Kidney (tissue), 22 donors: ENCODE measurements at places on chromosomes 13 and 19. TPM values are rescaled to one million over a fixed set of nuclear protein-coding genes. Genes with fewer than 3 reads are reported as not detected.

PCDH17 gene
- 18.5 TPM for total RNA-seq

RYR1 gene
- total RNA-seq, result 2.8 TPM

LILRA1 gene
- 2.2 TPM for total RNA-seq

CYP2S1 gene
- 2.0 TPM for total RNA-seq

PSG4 gene
- 0.35 TPM for total RNA-seq

- H3K4me1 ChIP-seq, result no peaks in the 10 kb centered on the region
- H3K4me3 ChIP-seq, result no peak overlapping the region
- H3K27ac ChIP-seq, result no peak overlapping the region
- DNase-seq, result no peak
- no peaks in the 10 kb centered on the region for H3K27me3 ChIP-seq
Observed at GRCh38 chr13:51881296-51881695, 19.5 kb downstream of the CCDC70 start.

DNA sequence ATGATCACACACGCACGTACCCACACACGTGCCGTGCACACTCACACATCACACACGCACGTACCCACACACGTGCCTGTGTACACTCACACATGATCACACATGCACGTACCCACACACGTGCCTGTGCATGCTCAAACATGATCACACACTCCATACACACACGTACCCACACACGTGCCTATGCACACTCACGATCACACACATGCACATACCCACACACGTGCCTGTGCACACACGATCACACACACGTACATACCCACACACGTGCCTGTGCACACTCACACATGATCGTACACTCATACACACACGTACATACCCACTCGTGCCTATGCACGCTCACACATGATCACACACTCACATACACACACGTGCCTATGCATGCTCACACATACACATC is 86.8 kb downstream of the RAB20 start:
- DNase-seq, result no peak
- H3K4me3 ChIP-seq, result no peak overlapping the region
- H3K36me3 ChIP-seq, result peaks cover 48% of the 10 kb centered on the region
- H3K27ac ChIP-seq, result no peak overlapping the region
- H3K4me1 ChIP-seq, result peaks cover 8% of the 10 kb centered on the region

DNA sequence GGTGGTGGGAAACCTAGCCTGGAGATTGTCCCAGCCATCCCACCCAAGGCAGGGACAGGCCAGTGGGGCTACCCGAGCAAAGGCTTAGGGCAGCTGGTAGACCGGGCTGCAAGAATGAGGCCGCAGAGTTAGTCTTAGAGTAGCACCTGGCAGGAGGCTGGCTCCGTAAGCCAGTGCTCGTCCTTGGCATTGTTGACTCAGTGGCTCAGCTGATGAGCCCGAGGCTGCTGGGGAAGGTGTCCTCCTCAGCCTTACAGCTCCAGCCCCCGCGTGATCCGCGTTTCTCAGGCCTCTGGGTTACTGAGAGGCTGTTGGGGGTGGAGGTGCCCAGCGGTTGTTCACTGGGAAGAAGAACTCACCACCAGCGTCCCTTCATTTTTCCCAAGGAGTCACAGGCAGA is 24.7 kb downstream of the PPP1R37 start:
- no peaks in the 10 kb centered on the region for H3K36me3 ChIP-seq
- H3K27ac ChIP-seq, result no peak overlapping the region
- H3K27me3 ChIP-seq, result no peaks in the 10 kb centered on the region
- H3K4me1 ChIP-seq, result no peaks in the 10 kb centered on the region

DNA sequence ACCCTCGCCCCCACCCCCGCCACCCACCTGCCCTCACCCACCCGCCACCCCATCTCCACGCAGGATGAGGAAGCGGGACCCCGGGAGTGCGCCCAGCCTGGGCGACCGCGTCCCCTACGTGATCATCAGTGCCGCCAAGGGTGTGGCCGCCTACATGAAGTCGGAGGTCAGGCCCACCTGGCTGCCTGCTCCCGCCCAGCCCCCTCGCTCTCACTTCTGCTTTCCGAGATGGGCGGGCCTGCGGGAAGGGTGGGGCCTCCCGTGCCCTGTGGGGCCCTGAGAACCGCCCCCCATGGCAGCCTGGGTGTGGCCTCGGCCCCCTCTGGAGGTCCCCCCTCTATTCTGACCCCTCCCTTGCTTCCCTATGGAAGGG is 3.1 kb upstream of the SPIB start:
- no peak overlapping the region for H3K4me3 ChIP-seq
- no peaks in the 10 kb centered on the region for H3K4me1 ChIP-seq
- H3K27me3 ChIP-seq, result peaks cover 5% of the 10 kb centered on the region
- DNase-seq, result no peak
- H3K36me3 ChIP-seq, result no peaks in the 10 kb centered on the region
- H3K27ac ChIP-seq, result no peak overlapping the region

DNA sequence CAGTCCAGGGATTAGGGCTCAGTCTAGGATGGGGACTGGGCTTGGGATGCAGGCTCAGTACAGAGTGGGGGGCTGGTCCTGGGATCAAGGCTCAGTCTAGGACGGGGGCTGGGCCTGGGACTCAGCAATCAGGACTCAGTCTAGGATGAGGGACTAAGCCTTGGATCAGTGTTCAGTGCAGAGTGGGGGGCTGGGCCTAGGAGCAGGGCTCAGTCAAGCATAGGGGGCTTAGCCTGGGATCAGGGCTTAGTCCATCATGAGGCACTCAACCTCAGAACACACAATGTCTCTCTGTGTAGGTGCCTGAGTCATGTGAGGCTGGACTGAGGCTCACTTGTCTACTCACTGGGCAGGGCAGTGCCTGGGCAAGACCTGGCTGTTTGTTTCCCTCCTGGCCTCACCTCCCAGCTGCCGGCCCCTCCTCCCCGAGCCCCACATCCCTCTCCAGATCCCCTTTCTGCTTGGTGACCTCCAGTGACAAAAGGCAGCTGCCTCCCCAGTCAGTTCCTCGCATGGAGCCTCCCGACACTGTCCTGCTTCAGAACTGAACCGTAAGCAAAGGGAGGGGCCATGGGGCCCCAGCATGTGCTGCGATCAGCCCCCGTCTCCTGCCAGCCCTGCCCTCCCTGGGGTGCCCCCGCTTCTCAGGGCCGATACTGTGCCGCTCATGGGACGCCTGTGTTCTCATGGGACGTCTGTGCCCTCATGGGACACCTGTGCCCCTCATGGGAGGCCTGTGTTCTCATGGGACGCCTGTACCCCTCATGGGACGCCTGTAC is 6.5 kb upstream of the S1PR4 start:
- DNase-seq, result no peak
- H3K27me3 ChIP-seq, result no peaks in the 10 kb centered on the region
- no peaks in the 10 kb centered on the region for H3K36me3 ChIP-seq

DNA sequence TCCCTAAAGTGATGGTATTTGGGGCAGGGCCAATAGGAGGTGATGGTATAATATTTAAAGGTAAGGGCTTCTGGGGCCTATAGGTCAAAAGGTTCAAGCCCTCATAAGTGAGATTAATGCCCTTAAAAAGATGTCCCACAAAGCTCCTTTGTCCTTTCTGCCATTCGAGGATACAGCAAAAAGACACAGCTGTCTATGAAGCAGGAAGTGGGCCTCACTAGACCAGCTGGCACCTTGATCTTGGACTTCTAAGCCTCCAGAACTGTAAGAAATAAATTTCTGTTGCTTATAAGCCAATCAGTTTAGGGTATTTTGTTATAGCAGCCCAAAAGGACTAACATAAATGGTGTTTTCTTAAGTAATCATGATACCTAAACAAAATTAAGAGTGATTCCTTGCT is 27.2 kb upstream of the POU4F1 start:
- peaks cover 6% of the 10 kb centered on the region for H3K36me3 ChIP-seq
- no peak for DNase-seq

DNA sequence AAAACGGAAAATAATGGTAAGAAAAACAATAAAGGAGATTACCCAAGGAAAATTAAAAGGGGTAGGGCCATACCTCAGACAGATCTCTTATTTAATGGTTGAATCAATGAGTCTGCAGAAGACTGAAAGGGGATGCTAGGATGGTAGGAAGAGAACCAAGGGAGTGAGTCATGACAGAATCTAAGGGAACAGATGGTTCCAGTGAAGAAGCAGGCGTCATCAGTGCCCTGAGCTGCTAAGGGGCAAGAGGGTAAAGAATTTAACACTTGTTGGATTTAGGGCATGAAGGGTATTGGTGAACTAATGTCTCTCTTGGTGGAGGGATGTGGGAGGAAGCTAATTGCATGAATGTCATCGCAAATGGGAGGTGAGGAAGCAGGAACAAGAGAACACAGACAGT is 329.2 kb upstream of the TSHZ3 start:
- H3K4me1 ChIP-seq, result no peaks in the 10 kb centered on the region
- H3K4me3 ChIP-seq, result no peak overlapping the region
- H3K27ac ChIP-seq, result no peak overlapping the region
- H3K36me3 ChIP-seq, result no peaks in the 10 kb centered on the region
